Spleen (tissue), 13 donors: ENCODE measurements at places on chromosomes 4 and X. TPM values are rescaled to one million over a fixed set of nuclear protein-coding genes. Genes with fewer than 3 reads are reported as not detected.

Gene SHISA3
- 1.2 TPM for polyA plus RNA-seq

Gene ZNF711
- 1.9 TPM for polyA plus RNA-seq

Gene RPS6KA6
- 0.28 TPM for polyA plus RNA-seq

Gene ARHGEF6
- 16.4 TPM for polyA plus RNA-seq

Gene PRSS12
- 0.03 TPM for polyA plus RNA-seq

Gene FGD1
- 0.73 TPM for polyA plus RNA-seq

Gene IDUA
- 11.5 TPM for polyA plus RNA-seq

Gene FGFR3
- 4.8 TPM for polyA plus RNA-seq

Gene EVC
- 0.35 TPM for polyA plus RNA-seq

Gene TCP11X2
- polyA plus RNA-seq: not detected

Gene IL2
- not detected for polyA plus RNA-seq

GRCh38 chr4:76630741-76631140 is 195.7 kb downstream of the SHROOM3 start:
- H3K27ac ChIP-seq: no peak overlapping the region
- H3K4me1 ChIP-seq: no peaks in the 10 kb centered on the region
- H3K4me3 ChIP-seq: no peak overlapping the region
- no peaks in the 10 kb centered on the region for H3K27me3 ChIP-seq

DNA sequence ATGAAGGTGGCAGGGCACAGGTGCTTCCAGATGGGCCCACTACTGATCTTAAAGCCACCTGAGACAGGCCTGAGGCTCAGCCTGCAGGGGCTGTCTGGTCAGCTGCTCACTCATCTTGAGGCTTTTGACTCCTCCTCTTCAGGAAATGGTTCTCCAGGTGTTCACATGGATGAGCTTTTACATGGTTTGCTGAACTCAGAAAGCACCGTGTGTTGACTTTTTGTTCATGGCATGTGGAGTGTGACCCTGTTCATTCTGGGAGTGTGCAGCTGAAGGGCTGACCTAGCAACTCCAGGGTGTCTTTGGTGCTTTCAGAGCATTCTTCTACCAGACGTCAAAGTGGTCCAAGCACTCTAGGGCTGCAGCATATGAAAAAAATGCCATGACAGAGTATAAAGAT is 111.1 kb downstream of the CCNG2 start:
- no peak overlapping the region for H3K4me3 ChIP-seq
- H3K27ac ChIP-seq: no peak overlapping the region
- H3K4me1 ChIP-seq: no peaks in the 10 kb centered on the region

GRCh38 chr4:108030332-108030731 is 40.6 kb downstream of the HADH start:
- H3K4me3 ChIP-seq: no peak overlapping the region
- H3K27ac ChIP-seq: no peak overlapping the region
- no peaks in the 10 kb centered on the region for H3K27me3 ChIP-seq
- DNase-seq: no peak

GRCh38 chr4:154497889-154498288 is 6.3 kb upstream of the DCHS2 start:
- H3K27ac ChIP-seq: no peak overlapping the region
- peaks cover 24% of the 10 kb centered on the region for H3K27me3 ChIP-seq
- no peak for DNase-seq

- H3K27me3 ChIP-seq: no peaks in the 10 kb centered on the region
- no peak overlapping the region for H3K4me3 ChIP-seq
- DNase-seq: peak; percentile 72
Measured at GRCh38 chr4:8914461-8915171, 43.0 kb upstream of the HMX1 start.

DNA sequence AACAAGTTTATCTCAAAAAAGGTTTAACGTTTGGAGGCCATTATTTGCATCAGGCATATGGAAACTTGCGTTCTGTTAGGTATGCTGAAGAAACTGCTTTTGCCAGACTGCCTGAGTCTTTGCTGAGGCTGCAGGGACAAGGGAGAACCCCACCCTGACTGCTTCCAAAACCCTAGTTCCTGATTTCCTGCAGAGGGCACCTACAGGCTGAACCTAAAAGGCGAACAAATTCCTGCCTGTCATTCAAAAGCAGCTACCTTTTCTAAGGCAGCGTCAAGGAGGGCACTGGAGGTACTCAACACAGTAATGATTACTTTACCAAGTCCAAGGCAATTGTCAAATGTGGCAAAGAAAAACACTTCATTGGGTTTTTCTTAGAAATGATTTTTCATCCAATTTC is 578 bp upstream of the CORIN start:
- H3K4me1 ChIP-seq: peaks cover 28% of the 10 kb centered on the region
- H3K27ac ChIP-seq: no peak overlapping the region
- H3K4me3 ChIP-seq: no peak overlapping the region
- H3K36me3 ChIP-seq: no peaks in the 10 kb centered on the region

DNA sequence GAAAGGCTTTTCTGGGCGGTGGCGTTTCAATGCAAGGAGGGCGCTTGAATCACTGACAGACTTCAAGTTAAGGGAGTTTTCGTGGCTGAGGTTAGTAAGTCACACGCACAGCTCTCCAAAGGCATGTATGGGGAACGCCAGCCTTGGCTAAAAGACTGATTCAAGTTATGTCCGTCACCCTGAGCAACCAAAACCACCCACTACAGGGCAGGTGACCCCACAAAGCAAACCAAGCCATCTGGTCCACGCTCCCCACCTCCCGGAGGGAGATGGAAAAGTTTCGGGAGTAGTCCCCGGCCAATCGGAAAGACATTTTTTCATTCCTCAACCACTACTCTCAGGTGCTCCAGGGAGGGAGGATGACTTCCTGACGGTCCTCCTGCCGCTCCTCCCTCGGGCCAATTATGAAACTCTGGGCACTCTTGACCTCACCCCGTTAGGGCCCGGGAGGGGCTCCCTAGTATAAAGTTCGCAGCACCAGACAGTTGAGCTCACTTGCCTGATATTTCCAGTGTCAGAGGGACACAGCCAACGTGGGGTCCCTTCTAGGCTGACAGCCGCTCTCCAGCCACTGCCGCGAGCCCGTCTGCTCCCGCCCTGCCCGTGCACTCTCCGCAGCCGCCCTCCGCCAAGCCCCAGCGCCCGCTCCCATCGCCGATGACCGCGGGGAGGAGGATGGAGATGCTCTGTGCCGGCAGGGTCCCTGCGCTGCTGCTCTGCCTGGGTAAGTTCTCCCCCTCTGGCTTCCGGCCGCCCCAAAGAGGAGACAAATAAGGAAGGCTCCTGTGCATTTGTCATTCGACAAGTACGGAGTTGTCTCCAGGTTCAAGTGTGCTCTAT is at the start of gene EREG:
TSS of gene EREG (plus strand) at position 494 of the 840 bp plus-strand sequence. CDS start at position 658, 164 bp downstream.
- no peaks in the 10 kb centered on the region for H3K36me3 ChIP-seq
- peak within 1 kb of the TSS; percentile 34 for H3K4me3 ChIP-seq
- H3K4me1 ChIP-seq: peaks cover 28% of the 10 kb centered on the region
- peaks cover 19% of the 10 kb centered on the region for H3K27me3 ChIP-seq
- H3K27ac ChIP-seq: no peak within 1 kb of the TSS
- peak; percentile 84 for DNase-seq

GRCh38 chr4:86060341-86060740 is 299.5 kb downstream of the MAPK10 start:
- no peak overlapping the region for H3K27ac ChIP-seq
- H3K4me1 ChIP-seq: no peaks in the 10 kb centered on the region

- peak overlapping the region; percentile 90 for H3K27ac ChIP-seq
- H3K4me3 ChIP-seq: peak overlapping the region; percentile 95
- peaks cover 45% of the 10 kb centered on the region for H3K4me1 ChIP-seq
- H3K27me3 ChIP-seq: no peaks in the 10 kb centered on the region
Measured at GRCh38 chr4:41934514-41934900, 722 bp upstream of the TMEM33 start.

DNA sequence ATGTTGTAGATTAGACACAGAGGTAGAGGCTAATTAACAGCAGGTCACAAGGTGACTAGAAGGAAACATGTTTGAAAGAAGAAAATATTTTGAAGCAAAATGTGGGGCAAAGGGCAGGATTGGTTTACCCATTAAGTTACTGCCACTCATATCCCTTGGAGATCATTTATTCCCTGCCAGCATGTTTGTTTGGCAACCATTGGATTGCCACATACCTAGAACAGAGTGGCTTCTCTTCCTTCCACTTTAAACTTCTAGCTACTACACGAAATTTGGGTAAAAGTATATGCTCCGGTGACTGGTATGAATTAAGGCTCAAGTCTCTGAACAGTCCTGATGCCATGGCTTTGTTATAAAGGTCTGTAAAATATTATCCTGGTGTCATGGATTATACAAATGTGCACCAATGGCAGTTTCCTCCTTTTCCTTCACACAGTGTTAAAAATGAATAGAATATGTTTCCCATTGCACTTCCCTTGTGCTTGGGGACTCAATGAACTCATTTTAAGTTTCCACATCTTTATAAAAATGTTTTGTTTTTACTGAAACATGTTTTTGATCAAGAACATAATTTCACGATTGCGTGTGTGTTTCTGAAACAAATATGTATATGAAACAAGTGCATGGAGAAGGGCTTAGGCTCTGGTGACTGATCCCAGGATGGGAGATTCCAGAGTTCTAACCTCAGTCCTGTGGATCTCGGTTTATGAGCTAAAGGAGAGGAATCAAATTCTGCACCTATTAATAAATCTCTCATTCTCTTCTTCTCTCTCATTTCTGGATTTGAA is 12.3 kb downstream of the BMP3 start:
- no peak overlapping the region for H3K4me3 ChIP-seq
- H3K36me3 ChIP-seq: no peaks in the 10 kb centered on the region
- H3K4me1 ChIP-seq: no peaks in the 10 kb centered on the region
- H3K27ac ChIP-seq: no peak overlapping the region
- DNase-seq: no peak

DNA sequence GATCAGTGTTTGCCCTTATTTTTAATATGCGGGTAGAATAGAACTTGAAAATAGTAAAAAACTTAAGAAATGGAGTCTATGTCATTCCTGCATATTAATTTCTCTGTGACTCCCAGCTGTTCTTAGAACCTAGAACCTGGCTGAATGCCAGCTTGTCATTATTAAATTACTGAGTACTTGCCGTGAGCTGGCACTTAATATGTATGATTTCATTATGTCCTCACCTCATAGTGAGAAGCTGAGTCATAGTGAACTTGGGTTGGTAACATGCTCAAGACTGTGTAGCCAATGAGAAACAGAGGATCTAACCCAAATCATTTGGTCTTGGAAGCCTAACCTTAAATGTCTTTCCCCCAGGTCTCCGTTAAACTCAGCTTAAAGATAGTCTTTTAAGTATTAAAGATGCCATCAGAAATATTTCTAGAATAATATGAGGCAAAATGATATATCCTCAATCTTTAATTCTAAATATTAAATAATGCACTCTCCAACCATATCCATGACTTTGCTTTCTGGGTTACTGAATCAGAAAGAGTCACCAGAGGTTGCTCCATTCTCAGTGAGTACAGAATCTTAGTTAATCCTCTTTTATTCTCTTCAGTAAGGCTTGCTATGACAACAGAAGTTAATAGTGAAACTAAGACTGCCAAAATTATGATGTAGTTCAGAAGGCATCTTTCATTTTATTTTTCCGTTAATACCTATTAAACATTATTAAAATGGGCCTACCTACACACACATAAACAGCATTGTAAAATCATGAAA is 58.6 kb upstream of the TLL1 start:
- no peaks in the 10 kb centered on the region for H3K4me1 ChIP-seq
- no peaks in the 10 kb centered on the region for H3K36me3 ChIP-seq
- no peaks in the 10 kb centered on the region for H3K27me3 ChIP-seq
- H3K4me3 ChIP-seq: no peak overlapping the region
- DNase-seq: no peak

- peaks cover 43% of the 10 kb centered on the region for H3K36me3 ChIP-seq
- no peak overlapping the region for H3K27ac ChIP-seq
- no peak overlapping the region for H3K4me3 ChIP-seq
Measured at GRCh38 chr4:123060039-123060770, 137.8 kb upstream of the NUDT6 start.

GRCh38 chr4:123652476-123652875 is 255.9 kb downstream of the SPRY1 start:
- H3K27me3 ChIP-seq: no peaks in the 10 kb centered on the region
- DNase-seq: no peak
- no peak overlapping the region for H3K4me3 ChIP-seq
- H3K36me3 ChIP-seq: no peaks in the 10 kb centered on the region
- H3K4me1 ChIP-seq: no peaks in the 10 kb centered on the region

GRCh38 chr4:144575181-144575580 is 70.8 kb upstream of the HHIP start:
- DNase-seq: no peak
- no peak overlapping the region for H3K27ac ChIP-seq
- H3K27me3 ChIP-seq: no peaks in the 10 kb centered on the region
- peaks cover 9% of the 10 kb centered on the region for H3K4me1 ChIP-seq
- no peak overlapping the region for H3K4me3 ChIP-seq

DNA sequence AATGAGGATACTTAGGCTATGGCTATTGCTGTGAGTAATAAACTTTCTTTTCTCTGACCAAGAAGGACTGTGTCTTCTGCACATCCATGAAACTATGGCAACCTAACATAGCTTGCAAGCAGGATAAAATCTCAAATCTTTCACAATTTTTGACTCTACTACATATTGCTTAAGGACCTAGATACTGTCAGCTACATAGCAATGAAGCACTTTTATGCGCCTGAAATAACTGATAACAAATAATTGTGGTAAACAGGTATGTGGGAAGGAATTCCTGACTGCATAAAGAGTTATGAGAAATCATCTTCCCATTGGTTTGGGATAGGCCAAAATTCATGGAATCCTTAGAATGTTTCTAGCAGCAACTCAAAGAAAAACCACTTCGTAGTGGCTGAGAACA is 41.2 kb upstream of the PDGFC start:
- no peak for DNase-seq
- no peaks in the 10 kb centered on the region for H3K36me3 ChIP-seq
- H3K4me3 ChIP-seq: no peak overlapping the region
- H3K27ac ChIP-seq: no peak overlapping the region

DNA sequence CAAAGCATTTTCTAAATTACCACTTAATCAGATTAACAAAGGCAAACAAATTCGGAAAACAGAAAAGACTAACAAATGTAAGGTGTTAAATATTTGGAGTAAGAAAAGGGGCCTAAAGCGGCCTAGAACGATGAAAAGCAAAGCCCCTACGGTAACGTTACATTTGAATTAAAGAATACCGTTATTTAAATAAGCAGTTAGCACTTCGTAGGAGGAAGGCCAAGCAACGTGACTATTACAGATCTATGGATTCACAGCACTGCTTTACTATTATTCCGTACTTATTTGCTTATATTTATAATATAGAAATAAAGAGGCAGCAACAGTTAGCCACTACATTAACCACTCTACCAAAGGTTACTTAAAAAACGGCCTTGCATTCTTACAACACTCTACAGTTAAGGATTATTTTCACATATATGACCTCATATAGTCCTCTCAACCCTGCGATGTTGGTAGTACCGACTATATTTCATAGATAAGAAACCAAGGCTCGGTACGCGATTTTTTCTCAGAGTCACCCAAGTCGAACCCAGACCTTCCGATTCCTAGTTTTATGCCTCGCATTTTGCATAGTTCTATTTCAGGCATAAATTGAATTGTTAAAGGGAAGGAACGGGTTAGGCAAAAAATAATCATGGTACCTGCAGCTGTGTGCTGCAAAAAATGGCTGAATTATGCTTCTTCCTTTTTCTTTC is 2.9 kb downstream of the KLHL15 start:
- no peaks in the 10 kb centered on the region for H3K36me3 ChIP-seq
- H3K4me3 ChIP-seq: peak overlapping the region; percentile 58
- H3K27ac ChIP-seq: peak overlapping the region; percentile 98
- no peak for DNase-seq
- H3K4me1 ChIP-seq: no peaks in the 10 kb centered on the region
